Inflammatory macrophage treated with lipopolysaccharide for 1 hour (primary cell): ENCODE measurements at places on chromosomes 1 and 21.

DNA sequence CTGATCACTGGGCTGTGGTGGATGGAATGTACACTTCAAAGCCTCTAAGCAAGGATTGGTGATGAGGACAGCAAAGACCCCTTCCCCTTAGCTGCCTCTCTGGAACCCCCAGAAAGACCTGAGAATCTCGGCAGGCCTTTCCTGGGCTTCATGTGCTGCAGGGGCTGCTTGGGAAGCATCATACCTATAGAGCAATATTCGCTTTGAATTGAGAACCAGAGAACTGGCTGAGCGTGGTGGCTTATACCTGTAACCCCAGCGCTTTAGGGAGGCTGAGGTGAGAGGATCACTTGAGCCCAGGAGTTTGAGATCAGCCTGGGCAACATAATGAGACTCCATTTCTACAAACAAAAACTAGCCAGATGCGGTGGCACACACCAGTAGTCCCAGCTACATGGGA, 22.0 kb downstream of the CSF1 start:
- no peak for DNase-seq

- DNase-seq: no peak
Measured at GRCh38 chr1:151537112-151537511, 3.0 kb upstream of the TUFT1 start.

- DNase-seq: no peak
Measured at GRCh38 chr1:40232444-40232843, 15.3 kb upstream of the TMCO2 start.

- no peak for DNase-seq
Measured at GRCh38 chr1:98147280-98147679, 226.4 kb upstream of the DPYD start.

DNA sequence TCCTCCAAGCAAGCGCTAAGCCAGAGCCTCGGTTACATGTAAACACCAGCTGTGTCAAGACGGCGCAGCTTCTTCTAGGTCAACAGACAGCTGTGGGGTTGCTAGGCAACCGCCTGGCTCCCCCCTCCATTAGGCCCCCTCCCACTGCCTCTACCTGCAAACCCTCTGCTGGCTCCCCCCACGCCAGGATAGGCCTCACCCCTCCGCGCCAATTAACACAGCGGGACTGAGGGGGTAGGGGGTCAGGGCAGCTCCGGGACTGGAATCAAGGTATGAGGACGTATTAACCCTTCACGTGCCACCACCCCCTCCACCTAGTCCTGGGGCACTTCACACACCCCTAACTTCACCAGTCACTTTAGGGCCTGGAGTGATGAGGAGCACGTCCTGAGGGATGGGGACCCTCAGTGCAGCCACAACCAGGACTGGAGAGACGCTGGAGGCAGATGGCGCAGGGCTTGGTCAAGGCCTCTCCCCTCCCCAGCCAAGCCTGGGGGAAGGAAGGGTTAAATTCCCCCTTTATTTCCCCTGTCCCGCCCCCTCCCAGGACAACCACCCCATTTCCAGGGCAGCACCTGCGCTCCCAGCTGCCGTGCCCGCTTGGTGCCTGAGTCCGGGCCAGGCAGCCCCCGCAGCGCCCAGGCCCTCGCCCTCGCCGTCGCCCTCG, 37.4 kb upstream of the WASF2 start:
- no peak for DNase-seq

DNA sequence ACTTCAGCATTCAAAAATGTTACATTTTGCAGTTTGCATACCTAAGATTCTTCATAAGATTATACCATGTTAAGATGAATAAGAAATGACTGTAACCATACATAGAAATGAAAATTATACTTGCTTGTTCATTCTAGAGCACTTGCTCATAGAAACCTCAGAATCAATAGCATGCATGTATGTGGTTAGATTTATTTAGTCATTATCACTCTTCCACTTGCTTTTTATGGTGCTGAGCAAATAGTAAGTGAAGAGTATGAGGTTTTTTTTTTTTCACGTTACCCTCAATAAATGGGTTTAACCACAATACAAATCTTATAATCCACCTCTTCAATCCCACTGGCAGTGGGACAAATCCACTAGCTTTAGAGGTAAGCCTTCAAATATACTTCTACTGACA, 84.7 kb downstream of the LRRC53 start:
- DNase-seq: no peak

DNA sequence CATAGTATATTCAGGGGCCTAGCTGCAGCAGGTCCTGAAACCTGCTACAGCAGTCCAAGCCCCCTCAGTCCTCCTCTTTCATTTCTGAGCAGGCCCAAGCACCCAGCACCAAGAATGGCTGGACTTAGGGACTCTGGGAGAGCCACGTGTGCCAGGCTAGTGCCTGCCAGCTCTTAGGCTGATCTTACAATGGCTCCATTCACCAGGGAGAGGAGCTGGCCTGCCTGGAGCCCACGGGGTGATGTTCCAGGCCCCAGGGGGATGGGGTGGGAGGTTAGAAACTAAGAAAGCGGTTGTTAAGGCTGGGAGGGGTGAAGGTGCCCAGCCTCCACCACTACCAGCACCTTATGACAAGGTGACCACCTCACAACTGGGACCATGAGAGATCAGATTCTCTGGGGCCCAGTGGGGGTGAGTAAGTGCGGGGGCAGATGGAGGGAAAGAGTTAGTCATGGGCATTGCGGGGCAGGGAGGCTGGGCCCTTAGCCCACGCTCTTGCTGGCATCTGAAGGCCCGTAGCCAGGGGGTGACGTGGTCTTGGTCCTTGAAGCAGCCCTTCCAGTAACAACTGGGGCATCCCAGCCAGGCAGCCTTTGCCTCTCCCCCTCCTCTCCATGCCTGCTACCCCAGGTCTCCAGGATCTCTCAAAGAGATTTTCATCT, 30.3 kb upstream of the CLIC4 start:
- no peak for DNase-seq

- no peak for DNase-seq
Measured at GRCh38 chr1:9270290-9270883, 22.3 kb upstream of the SPSB1 start.

DNA sequence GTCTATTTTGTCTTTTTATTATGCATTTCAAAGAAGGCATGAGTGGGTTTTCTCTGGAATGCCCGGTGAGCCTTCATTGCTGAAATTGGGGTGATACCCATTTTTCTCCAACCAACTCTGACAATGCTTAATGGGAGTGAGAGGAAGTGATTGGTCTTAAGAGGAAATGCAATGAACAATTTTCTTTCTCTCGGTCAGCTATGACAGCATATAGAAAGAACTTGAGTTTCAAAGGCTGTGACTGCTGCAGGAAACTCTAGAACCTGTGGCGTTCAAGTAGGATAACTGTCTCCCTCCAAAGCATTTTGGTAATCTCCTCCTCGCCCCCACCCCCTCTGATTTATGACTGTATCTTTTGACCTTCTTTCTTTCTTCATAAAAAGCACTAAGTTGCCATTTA, 155.9 kb downstream of the LYPLAL1 start:
- no peak for DNase-seq

DNA sequence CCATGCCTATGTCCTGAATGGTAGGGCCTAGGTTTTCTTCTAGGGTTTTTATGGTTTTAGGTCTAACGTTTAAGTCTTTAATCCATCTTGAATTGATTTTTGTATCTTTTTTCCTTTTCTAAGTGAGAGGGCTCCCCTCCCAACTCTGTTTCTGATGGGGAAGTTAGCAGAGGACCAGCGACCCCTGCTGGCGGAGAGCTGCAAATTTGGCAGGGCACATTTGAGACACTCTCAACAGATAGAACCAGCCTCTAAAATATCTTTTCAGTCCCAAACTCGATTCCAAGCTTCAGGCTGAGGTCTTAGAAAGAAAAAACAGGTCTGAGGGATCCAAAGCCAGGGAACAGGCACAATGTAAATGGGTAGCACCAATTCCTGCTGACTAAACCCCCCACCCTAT, 32.5 kb downstream of the LRRC3 start:
- peak; percentile 53 for DNase-seq

- no peak for DNase-seq
Measured at GRCh38 chr1:153466908-153467307, 6.5 kb upstream of the S100A7 start.

- DNase-seq: no peak
Measured at GRCh38 chr1:182884872-182885271, 45.7 kb downstream of the DHX9 start.

GRCh38 chr1:216563087-216563486, 139.8 kb upstream of the USH2A start:
- no peak for DNase-seq

- no peak for DNase-seq
Measured at GRCh38 chr21:23217597-23217996, 2219.4 kb downstream of the NCAM2 start.

- DNase-seq: no peak
Measured at GRCh38 chr1:31219489-31219888, 20.2 kb downstream of the NKAIN1 start.

- DNase-seq: no peak
Measured at GRCh38 chr1:36070349-36070748, 13.5 kb upstream of the TEKT2 start.

- DNase-seq: no peak
Measured at GRCh38 chr21:45865106-45865835, 116.3 kb upstream of the COL6A1 start.

GRCh38 chr1:151590961-151591360, 20.9 kb upstream of the SNX27 start:
- DNase-seq: no peak

- no peak for DNase-seq
Measured at GRCh38 chr1:192022827-192023226, 135.4 kb upstream of the RGS18 start.

DNA sequence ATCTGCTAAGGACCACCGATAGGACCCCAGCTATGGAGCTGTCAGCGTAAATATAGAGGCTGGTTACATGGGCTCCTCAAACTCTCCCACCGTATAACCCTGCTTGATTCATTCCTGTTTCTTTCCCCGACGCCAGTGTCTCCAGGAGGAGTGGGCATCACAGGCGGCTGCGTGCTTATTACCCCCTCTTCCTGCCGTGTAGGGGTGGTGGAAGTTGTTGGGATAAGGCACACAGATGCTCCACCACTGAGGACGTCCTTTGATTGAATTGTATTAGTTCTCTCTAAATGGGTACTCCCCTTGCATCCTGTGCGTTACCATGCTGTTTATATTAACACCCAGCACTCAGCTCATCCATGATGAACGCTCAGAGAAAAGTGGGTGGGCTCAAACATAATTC, 104.6 kb downstream of the ZBTB18 start:
- DNase-seq: no peak

DNA sequence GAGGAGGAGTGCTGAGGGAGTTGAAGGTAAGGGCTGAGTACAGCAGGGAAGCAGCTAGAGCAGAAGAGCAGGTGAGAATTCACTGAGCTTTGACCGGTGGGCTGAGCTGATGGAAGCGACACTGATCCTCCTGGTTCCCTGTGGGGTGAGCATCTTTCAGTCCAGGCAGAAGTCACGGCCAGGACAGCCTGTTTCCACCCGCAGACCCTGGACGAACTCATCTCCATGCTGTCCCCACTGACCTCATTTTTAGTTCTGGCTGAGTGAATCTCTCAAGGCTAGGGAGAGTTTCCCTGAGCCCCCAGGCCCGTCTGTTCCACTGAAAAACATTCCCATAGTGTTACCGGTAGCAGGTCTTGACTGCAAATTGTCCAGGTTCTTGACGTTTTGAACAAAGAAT, 31.5 kb downstream of the FAM163A start:
- DNase-seq: no peak

- no peak for DNase-seq
Measured at GRCh38 chr1:222784371-222784770, 30.5 kb upstream of the DISP1 start.
